ENCODE measurements at places on chromosomes 12 and 14. TPM values are rescaled to one million over a fixed set of nuclear protein-coding genes. Genes with fewer than 3 reads are reported as not detected.
A peak's percentile ranks its signal among the peaks of the same experiment; 100 is the strongest.

LRRIQ1 gene
- total RNA-seq = not detected

FOXG1 gene
- not detected for total RNA-seq

AQP2 gene
- not detected for total RNA-seq

SLCO1A2 gene
- total RNA-seq = 0.64 TPM

KRT71 gene
- not detected for total RNA-seq

- no peaks in the 10 kb centered on the region for H3K36me3 ChIP-seq
- no peak overlapping the region for H3K27ac ChIP-seq
- peaks cover 26% of the 10 kb centered on the region for H3K4me1 ChIP-seq
- H3K27me3 ChIP-seq = peaks cover 1% of the 10 kb centered on the region
- DNase-seq = no peak
Observed at GRCh38 chr14:50534416-50534815, 2.0 kb upstream of the MAP4K5 start.

DNA sequence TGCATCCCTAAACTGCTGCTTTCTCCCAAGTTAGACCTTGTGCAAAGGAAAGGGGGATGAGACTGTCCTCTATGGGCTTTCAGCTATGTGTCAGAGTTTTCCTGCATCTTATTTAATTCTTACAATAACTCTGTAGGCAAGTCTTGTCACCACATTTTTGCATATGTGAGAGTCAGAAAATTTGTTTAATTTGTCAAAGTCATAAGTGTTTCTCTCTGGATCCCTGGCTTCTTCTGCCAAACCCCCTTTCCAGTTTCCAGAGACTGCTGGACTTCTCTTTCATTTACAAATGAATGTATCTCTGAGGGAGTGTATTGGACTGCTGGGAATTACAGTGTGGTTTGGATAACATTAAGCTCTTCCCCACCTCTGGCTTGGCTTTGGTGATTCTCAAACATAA, 877.6 kb upstream of the SEL1L start:
- H3K27ac ChIP-seq = no peak overlapping the region
- no peaks in the 10 kb centered on the region for H3K27me3 ChIP-seq
- H3K4me3 ChIP-seq = no peak overlapping the region
- DNase-seq = no peak

DNA sequence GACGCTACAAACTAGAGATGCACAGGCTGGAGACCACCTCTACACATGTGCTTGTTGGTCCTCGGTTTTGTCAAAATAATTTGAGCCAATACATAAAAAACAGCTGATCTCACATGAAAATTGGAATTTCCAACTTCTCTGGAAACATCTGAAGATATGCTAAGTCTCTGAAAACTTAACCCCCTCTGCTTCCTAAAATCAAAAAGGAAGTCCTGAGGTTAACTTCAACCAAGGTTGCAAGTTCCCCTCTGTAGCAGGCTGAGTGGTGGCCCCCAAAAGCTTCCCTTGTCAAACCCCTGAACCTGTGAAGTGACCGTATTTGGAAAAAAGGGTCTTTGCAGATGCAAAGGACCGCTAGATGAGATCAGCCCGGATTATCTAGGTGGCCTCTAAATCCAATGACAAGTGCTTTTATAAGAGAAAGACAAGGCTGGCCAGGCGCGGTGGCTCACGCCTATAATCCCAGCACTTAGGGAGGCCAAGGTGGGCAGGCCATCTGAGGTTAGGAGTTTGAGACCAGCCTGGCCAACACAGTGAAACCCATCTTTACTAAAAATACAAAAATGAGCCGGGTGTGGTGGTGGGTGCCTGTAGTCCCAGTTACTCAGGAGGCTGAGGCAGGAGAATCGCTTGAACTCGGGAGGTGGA, 32.0 kb upstream of the VPS37B start:
- H3K4me3 ChIP-seq = no peak overlapping the region
- no peaks in the 10 kb centered on the region for H3K27me3 ChIP-seq
- H3K36me3 ChIP-seq = peaks cover 5% of the 10 kb centered on the region
- no peak for DNase-seq

- DNase-seq = no peak
- no peak overlapping the region for H3K27ac ChIP-seq
Observed at GRCh38 chr14:72518809-72519377, 375.0 kb downstream of the DPF3 start.

DNA sequence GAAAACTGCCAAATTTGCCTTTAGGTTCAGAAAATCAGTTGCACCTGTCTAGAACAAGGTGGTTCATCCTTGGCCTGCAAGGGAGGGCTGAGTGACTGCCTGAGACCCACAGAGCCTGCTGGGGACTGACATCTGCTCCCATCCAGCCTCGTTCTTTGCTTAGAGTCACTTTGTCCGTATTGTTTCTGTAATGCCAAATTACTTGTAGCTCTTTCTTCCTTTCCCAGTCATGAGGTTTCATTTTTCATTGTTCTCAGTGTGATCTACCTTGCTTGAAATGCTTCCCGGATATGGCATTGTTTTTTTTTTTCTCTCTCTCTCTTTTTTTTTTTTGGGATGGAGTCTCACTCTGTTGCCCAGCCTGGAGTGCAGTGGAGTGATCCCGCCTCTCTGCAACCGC, 21.3 kb downstream of the TSPAN9 start:
- no peak for DNase-seq
- no peaks in the 10 kb centered on the region for H3K27me3 ChIP-seq
- H3K4me3 ChIP-seq = no peak overlapping the region

DNA sequence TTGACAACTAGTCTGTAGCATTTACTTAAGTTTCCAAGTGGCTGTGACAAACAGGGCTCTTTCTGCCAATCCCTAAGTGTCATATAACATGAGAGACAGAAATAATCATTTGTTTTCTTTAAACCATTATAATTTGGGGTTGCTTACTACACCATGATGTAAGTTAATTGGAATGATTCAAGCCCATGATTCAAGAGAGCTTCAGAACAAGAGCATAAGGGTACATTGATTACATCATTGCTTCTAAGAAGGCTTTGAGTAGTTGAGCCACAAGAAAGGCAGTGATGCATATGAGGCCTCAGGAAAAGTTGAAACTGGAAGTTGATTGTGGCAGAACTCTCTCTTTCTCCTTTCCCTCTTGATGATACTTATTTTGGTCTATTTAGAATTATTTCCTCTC, 444.0 kb downstream of the CCER1 start:
- no peaks in the 10 kb centered on the region for H3K36me3 ChIP-seq
- no peak for DNase-seq

DNA sequence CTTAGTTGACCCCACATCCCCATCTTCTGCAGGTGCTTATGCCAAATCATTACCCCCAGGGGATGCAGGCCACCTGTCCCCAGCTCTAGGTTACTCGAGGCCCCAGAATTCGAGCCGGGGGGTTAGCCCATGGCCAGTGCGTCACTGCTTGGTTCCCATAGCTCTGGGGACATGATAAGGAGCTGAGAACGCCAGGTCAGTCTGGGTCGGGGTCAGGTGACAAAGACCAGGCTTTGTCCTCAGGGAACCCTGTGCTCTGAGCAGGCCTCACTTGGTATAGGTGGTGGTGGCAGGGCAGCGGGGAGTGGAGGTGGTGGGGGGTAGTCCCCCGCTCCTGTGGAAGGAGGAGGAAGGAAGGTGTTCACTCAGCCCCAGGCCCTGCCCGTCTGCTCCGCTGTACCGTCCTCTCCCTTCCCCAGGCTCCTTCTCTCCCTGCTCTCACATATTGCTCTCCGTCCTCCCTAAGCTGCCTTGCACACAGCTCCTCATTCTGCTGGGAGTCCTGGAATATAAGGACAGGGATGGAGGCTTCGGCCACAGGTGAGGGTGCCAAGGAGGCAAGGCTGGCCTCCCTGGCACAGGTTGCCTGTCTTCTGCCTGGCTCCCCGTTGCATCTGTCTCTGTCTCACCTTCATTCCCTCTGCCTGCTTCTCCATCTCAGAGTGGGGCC, 2.0 kb upstream of the MYH6 start:
- no peaks in the 10 kb centered on the region for H3K4me1 ChIP-seq
- no peak overlapping the region for H3K4me3 ChIP-seq
- no peaks in the 10 kb centered on the region for H3K36me3 ChIP-seq
- DNase-seq = no peak
- peaks cover 51% of the 10 kb centered on the region for H3K27me3 ChIP-seq
- H3K27ac ChIP-seq = no peak overlapping the region

GRCh38 chr14:47392326-47392725, 283.1 kb downstream of the MDGA2 start:
- peaks cover 41% of the 10 kb centered on the region for H3K4me1 ChIP-seq
- DNase-seq = no peak
- no peak overlapping the region for H3K4me3 ChIP-seq
- peak overlapping the region; percentile 81 for H3K27ac ChIP-seq

- H3K4me3 ChIP-seq = peak within 1 kb of the TSS; percentile 90
- peaks cover 19% of the 10 kb centered on the region for H3K4me1 ChIP-seq
- H3K27me3 ChIP-seq = peaks cover 38% of the 10 kb centered on the region
- H3K36me3 ChIP-seq = peaks cover 2% of the 10 kb centered on the region
Observed at GRCh38 chr12:21940549-21941505, at the start of gene ABCC9. Gene ABCC9, minus strand, starts transcription at chr12:21941426. Its CDS starts 4,752 bp downstream, at chr12:21936674.

DNA sequence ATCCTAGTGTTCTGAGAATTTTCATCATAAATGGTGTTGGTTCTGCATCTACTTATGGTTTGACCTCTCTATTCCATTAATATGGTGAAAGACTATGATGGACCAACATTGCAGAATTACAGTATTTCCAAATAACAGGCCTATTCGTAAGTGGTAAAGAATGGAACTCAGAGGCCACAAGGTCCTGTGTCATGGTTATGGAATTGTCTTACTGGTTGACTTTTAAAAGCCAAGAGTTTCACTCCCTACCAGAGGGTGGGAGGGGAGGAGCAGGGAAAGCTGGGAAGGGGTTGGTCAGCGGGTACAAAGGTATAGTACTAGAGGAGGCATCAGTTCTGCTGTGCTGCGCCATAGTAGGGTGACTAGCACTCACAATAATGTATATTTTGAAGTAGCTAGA, 153.4 kb downstream of the TMEM132D start:
- no peaks in the 10 kb centered on the region for H3K36me3 ChIP-seq
- H3K27ac ChIP-seq = no peak overlapping the region
- no peaks in the 10 kb centered on the region for H3K27me3 ChIP-seq

Measured in chondrocyte (in vitro differentiated cells).